ENCODE measurements at places on chromosomes 13 and 19.

- no peak for DNase-seq
Measured at GRCh38 chr13:42114912-42115311, 66.5 kb downstream of the DGKH start.

DNA sequence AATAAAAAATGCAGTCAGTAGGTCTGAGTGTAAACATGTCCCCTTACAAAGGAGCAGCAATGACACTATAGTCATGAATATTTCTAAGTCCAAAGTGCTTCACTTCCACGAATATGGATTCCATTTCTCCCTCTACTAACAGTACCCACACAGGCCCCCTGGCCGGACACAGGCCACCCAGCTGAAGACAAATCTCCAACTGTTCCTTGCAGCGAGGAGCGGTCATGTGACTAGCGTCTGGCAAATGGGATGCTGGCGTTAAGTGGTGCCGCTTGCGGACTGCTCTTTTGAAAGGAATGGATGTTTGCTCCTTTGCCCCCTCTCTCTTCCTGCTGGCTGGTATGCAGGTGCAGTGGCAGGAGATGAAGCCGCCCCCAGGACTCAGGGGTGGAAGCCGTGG lies 16.2 kb downstream of the PPP1R12C start:
- DNase-seq, result no peak

DNA sequence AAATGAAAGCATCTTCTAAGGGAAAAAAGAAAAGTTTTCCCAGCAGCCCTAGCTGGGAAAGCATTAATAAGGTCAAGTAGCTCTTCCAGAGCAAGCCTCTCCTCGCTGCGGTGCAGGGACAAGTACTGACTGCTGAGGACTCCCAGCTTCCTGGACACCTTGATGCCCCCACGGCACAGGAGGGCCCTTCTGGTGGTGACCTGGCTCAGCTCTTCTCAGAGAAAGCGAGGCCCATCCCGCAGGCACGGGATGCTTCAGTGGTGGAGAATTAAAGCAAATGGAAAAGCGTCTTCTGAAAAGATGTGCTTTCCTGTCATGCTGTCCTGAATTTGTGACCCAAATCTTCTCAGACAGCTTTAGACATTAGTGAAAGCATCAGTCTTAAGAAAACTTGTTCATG lies 38.8 kb upstream of the LATS2 start:
- no peak for DNase-seq

DNA sequence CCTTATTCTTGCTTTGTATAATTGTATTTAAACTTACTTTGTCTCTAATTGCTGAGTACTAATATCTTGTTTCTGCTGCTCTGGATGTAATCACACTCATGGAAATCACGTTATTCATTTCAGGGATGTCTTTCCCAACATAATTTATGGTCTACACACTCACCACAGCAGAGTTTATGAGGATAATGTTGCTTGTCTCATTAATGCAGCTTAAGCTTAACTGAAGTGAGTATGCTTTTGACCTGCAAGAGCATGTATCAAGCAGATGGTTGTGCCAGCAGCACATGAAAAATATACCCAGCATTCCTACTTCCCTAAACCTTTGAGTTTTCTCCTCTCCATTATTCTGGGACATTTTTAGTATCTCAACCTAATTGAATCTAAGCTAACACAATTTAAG lies 1080.9 kb downstream of the SLITRK5 start:
- DNase-seq, result no peak

DNA sequence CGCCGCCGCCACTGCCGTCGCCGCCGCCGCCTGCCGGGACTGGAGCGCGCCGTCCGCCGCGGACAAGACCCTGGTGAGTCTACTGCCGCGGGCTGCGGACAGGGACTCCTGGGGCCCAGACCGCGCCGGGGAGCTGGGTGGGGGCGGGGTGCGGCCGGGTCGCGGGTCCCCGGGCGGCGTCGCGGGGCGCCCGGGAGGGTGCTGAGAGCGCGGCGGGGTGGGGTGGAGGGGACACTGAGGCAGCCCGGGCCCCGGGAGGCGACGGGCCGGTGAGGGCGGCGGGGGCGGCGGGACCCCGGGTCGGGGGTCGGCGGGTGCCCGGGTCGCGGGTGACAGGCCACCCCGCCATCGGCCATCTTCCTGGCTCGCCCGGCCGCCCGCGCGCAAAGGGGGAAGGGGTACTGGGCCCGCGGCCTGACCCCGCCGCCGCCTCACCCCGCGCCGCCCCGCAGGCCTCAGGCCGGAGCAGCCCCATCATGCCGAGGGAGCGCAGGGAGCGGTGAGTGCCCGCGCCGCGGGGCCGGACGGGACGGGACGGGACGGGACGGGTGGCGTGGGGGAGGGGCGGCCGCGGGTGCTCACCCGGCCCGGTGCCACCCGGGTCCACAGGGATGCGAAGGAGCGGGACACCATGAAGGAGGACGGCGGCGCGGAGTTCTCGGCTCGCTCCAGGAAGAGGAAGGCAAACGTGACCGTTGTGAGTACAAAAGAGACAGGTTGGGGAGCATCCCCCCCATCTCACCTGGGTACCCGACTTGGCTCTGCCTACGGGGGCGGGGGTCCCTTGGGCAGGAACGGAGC lies 489 bp downstream of the CCNE1 start:
- no peak for DNase-seq

GRCh38 chr13:40178130-40178529 lies 488.3 kb downstream of the FOXO1 start:
- DNase-seq, result no peak

- peak; percentile 33 for DNase-seq
Measured at GRCh38 chr19:12913011-12913561, 6.0 kb downstream of the SYCE2 start.

DNA sequence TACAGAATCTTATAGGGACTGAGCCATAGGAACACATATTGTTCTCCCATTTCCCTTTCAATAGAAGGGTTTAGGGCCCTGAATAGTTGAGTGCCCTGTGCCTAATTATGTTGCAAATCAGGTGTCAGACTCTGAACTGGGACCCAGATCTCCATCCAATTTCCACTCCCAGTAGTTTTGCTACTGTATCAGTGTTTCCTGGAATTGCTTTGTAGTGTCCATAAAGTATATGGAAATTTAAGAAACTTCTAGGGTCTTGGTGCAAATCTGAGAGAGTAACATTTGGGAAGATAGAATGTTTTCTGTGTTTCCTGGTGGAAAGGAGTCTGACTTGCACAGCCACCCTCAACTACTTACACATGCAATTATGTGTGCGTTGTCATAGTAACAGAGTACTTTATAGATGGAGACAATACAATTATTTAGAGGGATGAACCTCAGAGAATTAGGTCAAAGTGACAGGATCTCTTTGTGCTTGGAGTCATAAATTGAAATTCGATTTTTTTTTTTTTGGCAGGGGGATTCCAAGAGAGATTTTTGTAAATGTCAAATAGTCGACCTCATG lies 646 bp upstream of the SLC10A2 start:
- no peak for DNase-seq

DNA sequence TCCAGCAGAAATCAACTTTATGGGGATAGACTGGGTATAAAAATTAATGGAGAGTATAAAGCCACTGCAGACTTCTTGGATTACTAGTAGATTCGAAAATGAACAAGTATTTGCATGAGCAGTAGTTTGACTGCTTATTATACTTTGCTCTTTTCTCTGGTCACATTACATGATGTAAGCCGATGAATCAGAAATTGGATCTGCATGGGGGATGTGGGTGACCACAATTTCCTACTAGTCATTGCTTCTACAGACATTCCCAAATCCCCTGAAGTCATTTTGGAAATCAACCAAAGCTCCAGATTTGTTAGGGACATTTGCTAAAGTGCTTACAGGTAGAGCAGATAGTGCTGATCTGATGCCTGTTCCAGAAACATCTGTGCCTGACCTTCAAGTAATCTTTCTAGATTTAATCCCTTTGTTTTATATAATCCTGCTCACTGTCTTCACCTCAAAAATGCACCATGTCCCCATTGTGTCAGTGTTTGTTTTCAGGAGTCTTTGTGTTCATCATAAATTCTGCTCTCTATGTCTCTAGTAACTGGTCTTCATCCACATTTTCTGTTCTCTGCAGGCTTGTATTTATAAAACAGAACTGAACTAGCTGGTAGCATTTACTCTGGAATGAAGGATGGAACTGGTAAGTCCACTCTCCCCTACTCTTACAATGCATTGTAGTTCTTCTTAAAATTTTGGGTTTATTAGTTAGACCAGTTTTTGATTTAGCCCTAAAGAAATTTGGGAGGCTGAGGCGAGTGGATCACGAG lies 201.5 kb upstream of the CSNK1A1L start:
- DNase-seq, result peak; percentile 82

- DNase-seq, result peak; percentile 0
Measured at GRCh38 chr13:95896301-95896700, 156.9 kb downstream of the UGGT2 start.

GRCh38 chr13:46181377-46181839 lies 569 bp downstream of the LCP1 start:
- no peak for DNase-seq

- DNase-seq, result no peak
Measured at GRCh38 chr13:99192480-99192879, 8.2 kb upstream of the UBAC2 start.

DNA sequence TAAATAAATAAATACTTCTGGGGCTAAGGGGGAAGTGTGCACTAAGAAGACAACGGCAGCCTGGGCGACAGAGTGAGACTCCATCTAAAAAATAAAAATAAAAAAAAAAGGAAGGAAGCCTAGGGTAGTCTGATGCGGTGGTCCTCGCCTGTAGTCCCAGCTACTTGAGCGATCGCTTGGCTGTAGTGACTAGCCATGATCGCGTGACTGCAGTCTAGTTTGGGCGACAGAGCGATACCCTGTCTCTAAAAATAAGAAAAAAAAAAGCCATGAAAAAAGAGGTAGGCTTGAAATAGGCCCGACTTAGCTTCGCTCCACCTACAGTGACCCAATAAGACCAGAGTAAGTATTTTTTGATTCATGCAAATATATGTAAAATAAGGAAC lies 661 bp upstream of the BABAM1 start:
- DNase-seq, result no peak

GRCh38 chr19:54341295-54341694 lies 2.3 kb upstream of the LILRA4 start:
- DNase-seq, result no peak

- no peak for DNase-seq
Measured at GRCh38 chr13:48304143-48304876, 759 bp downstream of the RB1 start.

GRCh38 chr13:32225481-32225931 lies 89.7 kb downstream of the ZAR1L start:
- DNase-seq, result peak; percentile 4

DNA sequence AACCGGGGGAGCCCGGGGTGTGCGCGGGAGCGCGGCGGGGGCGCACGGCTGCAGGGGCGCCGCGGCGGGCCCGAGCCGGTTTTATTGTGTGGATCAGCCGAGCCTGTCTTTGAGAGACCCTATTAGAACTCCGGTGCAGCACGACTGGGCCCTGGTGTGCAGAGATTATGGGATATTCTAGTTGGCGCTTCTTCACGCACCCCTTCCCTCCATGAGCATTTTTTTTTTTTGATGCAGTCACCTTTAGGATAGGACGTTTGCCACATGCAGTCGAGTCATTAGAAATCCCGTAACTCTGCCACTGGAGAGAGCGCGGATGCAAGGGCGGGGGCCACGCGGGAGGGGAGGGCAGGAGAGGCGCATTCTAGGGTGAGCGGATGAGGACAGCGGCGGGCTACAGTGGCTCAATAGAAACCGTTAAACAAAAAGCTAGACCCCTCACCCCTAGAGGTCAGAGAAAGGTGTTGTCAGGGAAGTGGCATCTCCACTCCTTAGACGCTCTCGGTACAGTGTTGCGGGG lies 3.7 kb downstream of the FGF9 start:
- DNase-seq, result no peak

DNA sequence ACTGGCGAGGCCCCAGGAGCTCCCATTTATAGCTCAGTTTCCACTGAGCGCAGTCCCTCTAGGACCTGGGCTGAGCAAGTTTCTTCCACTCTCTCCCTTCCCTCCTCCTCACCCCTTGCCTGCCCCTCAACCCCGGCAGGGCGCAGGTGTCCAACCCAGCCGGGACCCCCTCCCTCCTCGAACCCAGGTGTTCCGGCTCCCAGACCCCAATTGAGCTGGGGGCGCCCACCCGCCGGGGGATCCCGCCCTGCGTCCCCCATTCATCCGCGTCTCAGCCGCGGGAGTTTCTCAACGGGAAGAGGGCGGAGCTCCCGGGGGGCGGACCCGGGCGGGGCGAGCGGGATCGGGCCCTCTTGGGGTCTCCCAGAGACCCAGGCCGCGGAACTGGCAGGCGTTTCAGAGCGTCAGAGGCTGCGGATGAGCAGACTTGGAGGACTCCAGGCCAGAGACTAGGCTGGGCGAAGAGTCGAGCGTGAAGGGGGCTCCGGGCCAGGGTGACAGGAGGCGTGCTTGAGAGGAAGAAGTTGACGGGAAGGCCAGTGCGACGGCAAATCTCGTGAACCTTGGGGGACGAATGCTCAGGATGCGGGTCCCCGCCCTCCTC lies at the start of gene KIRREL2:
Gene KIRREL2 (plus strand): TSS at position 366 of the 604 bp plus-strand sequence. CDS start 209 bp downstream, at position 575.
- DNase-seq, result no peak

GRCh38 chr19:14563989-14564651 lies 7.7 kb downstream of the NDUFB7 start:
- DNase-seq, result no peak

DNA sequence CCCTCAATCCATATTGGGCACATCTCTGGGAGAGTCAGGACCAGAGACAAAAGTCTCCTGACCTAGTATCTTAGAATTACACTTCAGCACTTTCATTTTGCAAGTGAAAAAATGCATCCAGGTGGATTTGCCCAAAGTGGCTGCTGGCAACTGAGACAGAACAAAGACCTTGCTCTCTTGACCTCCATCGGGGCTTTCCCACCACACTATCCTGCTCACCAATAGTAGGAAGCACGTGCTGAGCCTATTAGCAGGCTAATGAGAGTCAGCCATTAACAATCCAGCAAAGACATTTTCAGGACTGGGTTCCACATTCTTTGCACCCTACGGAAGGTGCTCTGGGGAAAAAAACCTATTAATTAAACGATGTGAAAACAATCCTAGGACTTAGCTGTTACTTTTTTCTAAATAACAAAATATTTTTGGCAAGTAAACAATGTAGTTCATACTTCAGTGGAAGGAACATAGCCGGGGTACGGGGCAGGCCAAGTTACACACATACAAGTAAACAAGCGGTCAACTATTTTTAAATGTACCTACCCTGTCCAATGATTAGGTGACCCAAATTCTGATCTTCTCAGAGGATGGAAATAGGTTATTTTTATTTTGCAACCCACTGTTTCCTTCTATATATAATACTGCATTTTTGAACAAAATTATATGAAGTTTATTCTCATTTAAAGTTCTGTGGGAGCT lies 78.6 kb downstream of the CDADC1 start:
- no peak for DNase-seq

- DNase-seq, result no peak
Measured at GRCh38 chr13:46751811-46752635, 44.9 kb downstream of the ESD start.

DNA sequence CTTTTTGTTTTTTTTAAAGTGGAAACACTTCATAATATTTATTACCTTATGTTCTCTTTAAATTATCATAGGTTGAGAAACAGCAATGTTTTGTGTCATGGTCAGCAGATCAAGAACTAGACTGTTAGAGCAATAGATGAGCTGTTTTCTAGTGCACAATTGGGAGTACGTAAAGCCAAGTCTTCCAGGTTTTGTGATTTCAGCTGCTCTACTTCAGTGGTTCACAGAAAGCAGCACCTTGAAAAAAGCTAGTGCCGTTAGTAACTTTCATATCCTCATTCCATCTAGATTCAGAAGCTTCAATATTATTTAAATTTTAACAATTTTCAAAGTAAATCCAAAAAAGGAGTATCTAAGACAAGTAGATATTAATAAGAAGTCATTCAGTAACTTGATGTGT lies 1.9 kb downstream of the GPR18 start:
- DNase-seq, result no peak

GRCh38 chr19:44611812-44612295 lies 1.5 kb upstream of the IGSF23 start:
- DNase-seq, result no peak

Data from fibroblast of the conjunctiva (primary cell).